NCI-H1092 (cell line): ENCODE measurements at places on chromosomes 6 and 20.
A peak's percentile ranks its signal among the peaks of the same experiment; 100 is the strongest.

DNA sequence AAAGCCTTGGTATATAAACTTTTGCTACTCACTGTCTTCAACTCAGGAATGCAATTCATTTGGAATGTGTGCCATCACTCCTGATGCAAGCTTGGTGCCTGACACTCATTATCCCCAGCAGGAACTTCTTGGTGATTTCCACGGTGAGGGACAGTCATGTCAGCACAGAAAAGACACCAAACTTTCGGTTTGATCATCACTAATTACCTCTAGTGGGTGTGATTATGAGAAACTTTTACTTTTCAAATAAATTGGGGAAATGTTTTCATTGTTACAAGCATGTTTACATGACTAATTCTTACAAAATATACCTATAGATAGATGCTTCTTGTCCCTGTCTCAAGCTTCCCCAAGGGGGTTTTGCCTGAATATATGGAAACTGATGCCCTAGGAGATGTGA is 40.9 kb downstream of the RPP40 start:
- no peak for DNase-seq

DNA sequence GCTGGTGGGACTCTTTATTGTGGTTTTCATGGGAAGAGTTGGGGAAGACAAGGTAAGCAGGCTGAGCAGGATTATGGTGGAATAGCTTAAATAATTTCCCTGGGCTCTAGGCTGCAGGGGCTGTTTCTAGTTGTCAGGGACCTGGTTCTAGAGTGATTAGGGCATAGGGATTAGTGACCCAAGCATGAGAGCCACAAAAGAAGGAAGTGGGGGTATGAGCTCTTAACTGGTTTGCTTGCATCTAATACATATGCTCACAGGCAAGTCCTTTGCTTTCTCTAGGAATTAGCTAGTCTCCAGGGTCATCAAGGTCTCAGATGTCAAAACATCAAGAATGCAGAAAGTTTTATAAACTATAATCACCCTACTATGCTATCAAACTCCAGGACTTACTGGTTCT is 67.5 kb upstream of the NRN1 start:
- DNase-seq, result no peak

DNA sequence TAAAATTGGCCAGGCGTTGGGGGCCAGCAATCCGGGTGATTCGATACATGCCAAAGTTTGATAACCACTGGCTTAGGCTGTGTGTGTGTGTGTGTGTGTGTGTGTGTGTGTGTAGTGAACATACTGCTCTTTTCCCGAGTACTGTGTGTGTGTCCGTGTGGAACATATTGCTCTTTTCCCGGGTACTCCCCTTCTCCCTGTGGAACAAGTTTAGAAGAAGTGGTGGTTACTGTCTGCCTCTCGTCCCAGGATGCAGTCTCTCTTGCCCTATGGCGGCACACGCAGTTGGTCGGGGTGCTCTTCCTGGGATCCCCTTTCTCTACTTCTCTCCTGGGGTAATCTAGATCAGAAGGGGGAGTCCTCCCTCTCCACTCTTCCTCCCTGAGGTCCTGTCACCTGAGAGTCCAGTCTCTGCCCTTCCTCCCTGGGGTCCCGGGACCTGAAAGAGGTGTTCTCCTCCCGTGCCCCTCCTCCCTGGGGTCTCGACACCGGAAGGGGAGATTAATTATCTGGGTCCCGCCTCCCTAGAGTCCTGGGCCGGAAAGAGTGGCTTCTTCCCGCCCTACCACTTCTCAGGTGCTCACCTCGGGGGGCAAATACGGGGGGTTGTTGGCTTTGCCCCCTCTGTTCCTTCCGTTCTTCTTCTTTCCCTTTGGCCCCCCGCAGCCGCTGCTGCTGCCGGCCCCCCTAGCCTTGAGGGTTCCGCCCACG is 516 bp downstream of the GTPBP2 start:
- peak; percentile 38 for DNase-seq

DNA sequence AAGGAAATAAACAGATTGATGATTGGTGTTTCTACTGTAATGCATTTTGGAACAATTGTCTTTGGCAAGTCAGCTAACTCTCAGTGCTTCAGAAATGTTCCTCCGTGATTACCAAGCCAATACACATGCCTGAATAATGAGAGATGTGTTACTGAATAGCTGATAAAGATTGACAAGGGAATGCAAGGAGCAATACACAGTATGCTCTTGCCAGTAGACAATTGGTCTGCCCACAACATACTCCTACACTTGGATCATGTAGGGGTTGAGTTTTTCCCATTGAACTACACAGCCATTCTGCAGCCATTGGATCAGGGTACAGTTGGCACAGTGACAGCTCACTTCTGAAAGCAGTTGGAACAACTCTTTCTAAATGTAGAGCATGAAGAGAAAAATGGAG is 5.6 kb upstream of the GJB7 start:
- DNase-seq, result no peak

DNA sequence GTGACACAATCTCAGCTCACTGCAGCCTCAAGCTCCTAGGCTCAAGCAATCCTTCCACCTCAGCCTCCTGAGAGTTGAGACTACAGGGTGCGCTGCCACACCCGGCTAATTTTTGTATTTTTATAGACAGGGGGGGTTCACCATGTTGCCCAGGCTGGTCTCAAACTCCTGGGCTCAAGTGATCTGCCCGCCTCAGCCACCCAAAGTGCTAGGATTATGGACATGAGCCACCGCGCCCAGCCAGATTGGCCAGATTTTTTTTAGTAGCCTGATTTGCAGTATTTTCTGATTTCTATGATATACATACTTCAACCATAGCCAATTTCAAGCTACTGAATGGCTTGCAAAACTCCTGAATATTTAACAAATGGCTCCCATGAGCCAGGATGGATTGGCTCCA is 21.4 kb upstream of the DLGAP4 start:
- no peak for DNase-seq

GRCh38 chr6:30411515-30412207 is 66.7 kb downstream of the RPP21 start:
- no peak for DNase-seq

- DNase-seq, result no peak
These were observed 173.8 kb downstream of the VEGFA start for GRCh38 chr6:43943781-43944250.

- no peak for DNase-seq
These were observed 61.0 kb downstream of the SMLR1 start for GRCh38 chr6:130888246-130888645.
